ENCODE measurements at places on chromosomes 1 and 21. TPM values are rescaled to one million over a fixed set of nuclear protein-coding genes. Genes with fewer than 3 reads are reported as not detected.

PLPPR4 gene
- 0.02 TPM for total RNA-seq

MRPL20 gene
- 132 TPM for total RNA-seq

OPTC gene
- not detected for total RNA-seq

OR2T35 gene
- not detected for total RNA-seq

BCL2L15 gene
- 0.59 TPM for total RNA-seq

PRAMEF20 gene
- not detected for total RNA-seq

RNU1-1 gene
- 30.4 TPM for total RNA-seq

KRTAP19-3 gene
- total RNA-seq = not detected

CHI3L2 gene
- 0.49 TPM for total RNA-seq

PPFIA4 gene
- 0.43 TPM for total RNA-seq

ZNF593OS gene
- total RNA-seq = 0.25 TPM

PCBP3 gene
- 1.2 TPM for total RNA-seq

NES gene
- 1.1 TPM for total RNA-seq

FOXD2 gene
- 0.66 TPM for total RNA-seq

ESPN gene
- total RNA-seq = 1.2 TPM

RBP7 gene
- total RNA-seq = 5.6 TPM

FCRL2 gene
- total RNA-seq = not detected
